ENCODE measurements at places on chromosomes 4 and X. TPM values are rescaled to one million over a fixed set of nuclear protein-coding genes. Genes with fewer than 3 reads are reported as not detected.
A peak's percentile ranks its signal among the peaks of the same experiment; 100 is the strongest.

- no peak for DNase-seq
- H3K27ac ChIP-seq = no peak overlapping the region
- peaks cover 5% of the 10 kb centered on the region for H3K36me3 ChIP-seq
- no peaks in the 10 kb centered on the region for H3K27me3 ChIP-seq
Observed at GRCh38 chr4:82419451-82419850, 10.8 kb downstream of the HNRNPDL start.

Gene BBS7
- total RNA-seq = 20.5 TPM

DNA sequence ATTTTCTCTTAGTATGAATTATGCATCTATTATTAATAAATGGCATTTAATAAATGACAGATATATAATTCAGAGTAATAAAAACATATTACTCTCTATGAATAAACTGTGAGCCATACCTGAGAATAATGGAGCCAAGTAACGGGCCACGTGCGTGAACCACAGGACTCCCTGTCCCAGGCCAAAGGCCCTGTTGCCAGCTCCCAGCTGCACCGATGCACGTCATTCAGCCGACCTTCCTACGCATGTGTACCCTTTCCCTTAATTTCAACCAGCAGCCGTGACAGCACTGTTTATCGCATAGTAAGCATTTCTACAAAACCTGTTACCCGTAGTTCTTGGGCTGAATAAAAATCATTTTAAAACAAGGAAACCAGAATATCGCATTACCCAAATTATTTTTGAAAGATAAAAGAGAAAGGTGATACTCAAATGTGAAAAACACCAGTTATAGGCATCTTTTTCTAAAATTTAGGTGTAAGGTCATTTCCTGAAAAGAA lies 827.2 kb upstream of the FRG1 start:
- no peaks in the 10 kb centered on the region for H3K4me1 ChIP-seq
- H3K36me3 ChIP-seq = no peaks in the 10 kb centered on the region
- DNase-seq = no peak
- H3K27me3 ChIP-seq = no peaks in the 10 kb centered on the region
- H3K4me3 ChIP-seq = no peak overlapping the region
- H3K27ac ChIP-seq = no peak overlapping the region

DNA sequence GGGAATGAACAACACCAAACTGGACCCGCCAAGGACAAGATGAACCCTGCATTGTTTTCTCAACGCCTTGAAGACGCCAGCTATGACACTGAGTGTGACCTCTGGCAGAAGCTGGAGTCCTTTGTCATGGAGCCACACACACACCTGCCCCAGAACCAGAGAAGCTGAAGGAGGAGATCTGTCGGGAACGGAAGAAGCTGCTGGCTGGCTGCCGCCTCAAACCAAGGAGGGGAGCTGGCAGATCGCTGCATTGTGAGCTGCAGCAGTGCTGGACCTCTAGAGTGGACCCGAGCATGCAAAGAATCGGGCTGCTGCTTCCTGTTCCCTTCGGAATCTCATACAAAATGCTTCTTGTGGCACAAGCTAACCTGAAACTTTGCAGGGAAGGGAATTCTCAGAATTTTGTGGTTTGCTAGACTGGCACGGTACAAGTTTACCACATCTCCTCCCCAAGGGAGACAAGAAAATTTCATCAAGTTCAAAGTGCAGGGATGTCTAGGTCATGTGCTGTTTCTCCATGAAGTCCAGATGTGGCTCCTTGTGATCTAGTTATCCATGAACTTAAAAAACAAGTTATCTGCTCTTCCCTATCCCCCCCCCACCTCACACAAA lies 23.4 kb upstream of the GLRB start:
- no peaks in the 10 kb centered on the region for H3K36me3 ChIP-seq
- no peak overlapping the region for H3K4me3 ChIP-seq
- no peaks in the 10 kb centered on the region for H3K4me1 ChIP-seq

GRCh38 chr4:110904435-110905065 lies 281.7 kb upstream of the PITX2 start:
- H3K4me3 ChIP-seq = no peak overlapping the region
- DNase-seq = no peak
- H3K36me3 ChIP-seq = no peaks in the 10 kb centered on the region
- H3K4me1 ChIP-seq = no peaks in the 10 kb centered on the region
- no peaks in the 10 kb centered on the region for H3K27me3 ChIP-seq

- no peak overlapping the region for H3K27ac ChIP-seq
- DNase-seq = no peak
- peaks cover 24% of the 10 kb centered on the region for H3K36me3 ChIP-seq
- H3K4me3 ChIP-seq = no peak overlapping the region
- H3K4me1 ChIP-seq = no peaks in the 10 kb centered on the region
Observed at GRCh38 chr4:186604124-186604807, 48.9 kb upstream of the MTNR1A start.

DNA sequence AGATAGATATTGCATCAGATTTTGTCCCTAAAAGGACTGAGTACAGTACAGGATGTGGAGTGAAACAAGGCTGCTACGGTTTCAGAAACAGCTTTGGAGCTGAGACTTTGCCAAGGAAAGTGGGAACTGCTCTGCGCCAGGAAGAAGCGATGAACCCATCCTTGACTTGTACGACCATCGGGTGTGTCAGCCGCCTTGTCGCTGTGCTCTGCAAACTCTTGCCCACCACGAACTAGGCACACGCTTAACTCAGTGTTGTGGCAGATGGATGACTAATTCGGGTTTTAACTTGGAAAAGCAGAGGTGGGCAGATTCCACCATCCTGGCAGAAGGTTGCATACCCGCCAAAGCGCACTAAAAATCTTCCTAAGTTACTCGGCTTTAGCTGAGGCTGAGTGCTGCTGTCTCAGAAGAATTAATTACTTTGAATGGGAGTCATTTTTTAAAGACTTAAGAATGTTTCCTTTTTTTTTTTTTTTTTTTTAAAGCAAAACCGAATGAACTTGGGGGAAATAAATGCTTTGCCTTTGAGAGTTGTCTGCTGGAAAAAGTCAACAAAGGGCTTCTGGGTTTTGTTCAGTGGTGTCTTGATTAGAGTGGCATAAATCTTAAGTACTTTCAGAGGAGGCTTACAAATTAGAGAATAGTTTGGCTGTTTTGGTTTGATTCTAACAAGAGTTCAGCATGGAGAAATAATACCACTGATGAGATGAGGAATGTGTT lies 69.5 kb downstream of the SHROOM2 start:
- no peak overlapping the region for H3K27ac ChIP-seq
- no peak for DNase-seq
- no peaks in the 10 kb centered on the region for H3K27me3 ChIP-seq
- peaks cover 9% of the 10 kb centered on the region for H3K4me1 ChIP-seq

- H3K27me3 ChIP-seq = no peaks in the 10 kb centered on the region
- DNase-seq = peak; percentile 25
- H3K4me1 ChIP-seq = peaks cover 4% of the 10 kb centered on the region
- H3K27ac ChIP-seq = no peak overlapping the region
Observed at GRCh38 chr4:93199492-93199891, 629.1 kb upstream of the ATOH1 start.

DNA sequence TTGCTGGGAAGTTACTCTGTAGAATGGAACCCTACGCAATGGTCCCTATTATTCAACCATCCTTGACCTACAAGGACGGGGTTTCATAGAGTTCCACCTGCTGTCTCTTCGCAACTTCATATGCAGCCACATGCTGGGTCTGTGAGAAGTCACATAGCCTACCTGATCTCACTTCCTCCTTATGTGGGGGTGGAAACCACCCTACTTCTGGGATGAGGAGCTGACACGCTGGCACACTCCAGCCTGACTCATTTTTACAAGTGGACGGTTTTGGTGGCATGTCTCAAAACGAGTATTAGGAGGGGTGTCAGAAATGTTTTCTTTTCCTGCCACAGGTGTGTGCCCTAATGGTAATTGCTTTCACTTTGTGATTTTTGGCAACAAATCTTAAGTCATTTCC lies 36.8 kb upstream of the ARSD start:
- H3K36me3 ChIP-seq = no peaks in the 10 kb centered on the region
- H3K4me1 ChIP-seq = no peaks in the 10 kb centered on the region
- H3K27ac ChIP-seq = no peak overlapping the region
- no peak overlapping the region for H3K4me3 ChIP-seq

Gene CXCL10
- not detected for total RNA-seq

Gene UGT2B28
- total RNA-seq = not detected

GRCh38 chr4:18405054-18405453 lies 383.5 kb upstream of the LCORL start:
- DNase-seq = no peak
- no peak overlapping the region for H3K27ac ChIP-seq
- no peak overlapping the region for H3K4me3 ChIP-seq
- no peaks in the 10 kb centered on the region for H3K36me3 ChIP-seq
- no peaks in the 10 kb centered on the region for H3K27me3 ChIP-seq
- no peaks in the 10 kb centered on the region for H3K4me1 ChIP-seq

- no peak overlapping the region for H3K4me3 ChIP-seq
- H3K4me1 ChIP-seq = no peaks in the 10 kb centered on the region
- H3K27me3 ChIP-seq = no peaks in the 10 kb centered on the region
- no peak for DNase-seq
- no peaks in the 10 kb centered on the region for H3K36me3 ChIP-seq
- H3K27ac ChIP-seq = no peak overlapping the region
Observed at GRCh38 chr4:30601070-30601865, 118.9 kb upstream of the PCDH7 start.

- H3K27ac ChIP-seq = no peak overlapping the region
- H3K27me3 ChIP-seq = no peaks in the 10 kb centered on the region
- no peaks in the 10 kb centered on the region for H3K4me1 ChIP-seq
- DNase-seq = no peak
- no peak overlapping the region for H3K4me3 ChIP-seq
- H3K36me3 ChIP-seq = no peaks in the 10 kb centered on the region
Observed at GRCh38 chr4:113090954-113091353, 41.5 kb downstream of the ANK2 start.

DNA sequence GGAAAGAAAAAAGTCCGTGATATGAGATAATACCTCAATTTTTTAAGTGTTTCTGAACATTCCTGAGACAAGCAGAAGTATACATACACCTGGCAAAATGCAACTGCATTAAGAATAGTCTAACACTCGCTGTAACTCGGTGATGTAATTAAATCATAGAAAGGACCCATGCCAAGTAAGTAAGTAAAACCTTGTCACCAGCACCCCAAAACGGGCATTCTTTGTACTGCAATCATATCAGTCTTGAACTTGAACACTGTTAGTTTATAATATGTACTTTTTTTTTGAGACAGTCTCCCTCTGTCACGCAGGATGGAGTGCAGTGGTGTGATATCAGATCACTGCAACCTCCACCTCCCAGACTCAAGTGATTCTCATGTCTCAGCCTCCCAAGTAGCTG lies 47.4 kb downstream of the SMIM14 start:
- no peak overlapping the region for H3K4me3 ChIP-seq
- no peak overlapping the region for H3K27ac ChIP-seq
- H3K27me3 ChIP-seq = no peaks in the 10 kb centered on the region
- H3K36me3 ChIP-seq = no peaks in the 10 kb centered on the region
- no peaks in the 10 kb centered on the region for H3K4me1 ChIP-seq

- H3K27ac ChIP-seq = no peak overlapping the region
- no peaks in the 10 kb centered on the region for H3K4me1 ChIP-seq
- H3K4me3 ChIP-seq = no peak overlapping the region
- no peak for DNase-seq
- no peaks in the 10 kb centered on the region for H3K27me3 ChIP-seq
- no peaks in the 10 kb centered on the region for H3K36me3 ChIP-seq
Observed at GRCh38 chr4:23484689-23485088, 405.2 kb downstream of the PPARGC1A start.

Gene NEK1
- total RNA-seq = 11.1 TPM

GRCh38 chr4:78767350-78767749 lies 8.8 kb upstream of the BMP2K start:
- DNase-seq = no peak

GRCh38 chr4:22674700-22675099 lies 18.0 kb upstream of the GBA3 start:
- H3K27me3 ChIP-seq = no peaks in the 10 kb centered on the region
- H3K4me3 ChIP-seq = no peak overlapping the region
- no peak overlapping the region for H3K27ac ChIP-seq
- H3K36me3 ChIP-seq = no peaks in the 10 kb centered on the region
- no peak for DNase-seq

Gene S100G
- total RNA-seq = not detected

GRCh38 chr4:20859097-20859781 lies 159.0 kb downstream of the PACRGL start:
- no peak overlapping the region for H3K4me3 ChIP-seq
- H3K27me3 ChIP-seq = no peaks in the 10 kb centered on the region
- no peaks in the 10 kb centered on the region for H3K4me1 ChIP-seq
- no peaks in the 10 kb centered on the region for H3K36me3 ChIP-seq
- H3K27ac ChIP-seq = no peak overlapping the region
- no peak for DNase-seq

DNA sequence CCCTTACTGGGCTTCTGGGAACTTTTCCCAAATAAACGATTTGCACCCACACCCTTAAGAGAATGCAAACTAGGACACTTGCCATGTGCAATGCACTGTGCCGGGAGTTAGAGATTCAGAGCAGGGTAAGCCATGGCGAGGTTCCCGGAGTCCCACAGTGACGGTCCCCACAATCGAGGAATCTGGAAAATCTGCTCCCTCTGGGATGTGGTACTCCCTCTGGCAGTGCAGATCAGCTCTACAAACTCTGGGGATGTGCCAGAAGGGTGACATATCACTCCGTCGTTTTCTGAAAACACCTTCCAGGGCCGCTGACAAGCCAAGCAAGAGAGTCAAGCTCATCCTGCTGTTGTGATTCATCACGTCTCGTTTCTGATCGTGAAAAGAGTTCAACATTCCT lies 537.5 kb downstream of the BCOR start:
- H3K4me1 ChIP-seq = no peaks in the 10 kb centered on the region
- no peak overlapping the region for H3K4me3 ChIP-seq
- no peaks in the 10 kb centered on the region for H3K27me3 ChIP-seq
- DNase-seq = no peak

Gene PCSK1N
- 4.5 TPM for total RNA-seq

Gene AKAP4
- not detected for total RNA-seq

Gene BGN
- total RNA-seq = 2.1 TPM

DNA sequence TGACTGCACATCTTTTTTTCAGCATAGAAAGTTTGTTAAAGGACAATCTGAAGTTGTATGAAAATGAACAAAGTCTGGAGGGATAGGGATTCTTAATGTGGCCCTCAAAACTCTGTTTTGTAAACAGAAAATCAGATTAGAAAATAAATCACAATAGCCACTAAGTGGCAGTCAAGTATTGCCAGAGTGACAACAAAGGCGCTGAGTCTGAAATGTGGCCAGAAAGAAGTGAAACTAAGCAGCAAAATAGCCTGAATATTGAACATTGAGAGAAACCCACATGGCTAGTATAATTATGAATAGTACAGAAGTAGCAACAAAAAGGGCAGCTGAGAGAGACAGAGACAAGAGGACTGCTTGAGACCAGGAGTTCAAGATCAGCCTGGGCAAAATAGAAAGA lies 81.1 kb upstream of the CT45A1 start:
- no peaks in the 10 kb centered on the region for H3K4me1 ChIP-seq
- DNase-seq = no peak
- H3K36me3 ChIP-seq = no peaks in the 10 kb centered on the region
- H3K4me3 ChIP-seq = no peak overlapping the region
- no peaks in the 10 kb centered on the region for H3K27me3 ChIP-seq

DNA sequence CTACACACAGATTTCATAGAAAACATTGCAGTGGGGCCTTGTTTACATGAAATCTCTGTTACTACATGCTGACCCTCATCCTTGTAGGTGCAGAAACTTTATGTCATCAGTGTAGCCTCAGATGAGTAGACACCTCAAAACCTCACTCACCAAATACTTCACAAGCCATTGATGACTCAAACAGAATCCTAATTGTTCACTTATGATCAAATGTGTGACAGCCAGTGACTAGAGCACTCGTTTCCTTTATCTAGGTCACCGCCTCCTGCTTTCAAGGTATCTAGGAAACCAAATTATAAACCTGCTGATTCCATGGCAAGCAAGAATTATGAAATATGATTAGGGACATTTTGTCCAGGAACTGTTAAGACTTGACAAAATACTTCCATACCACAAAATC lies 255.8 kb upstream of the GPRIN3 start:
- H3K27me3 ChIP-seq = peaks cover 8% of the 10 kb centered on the region
- H3K36me3 ChIP-seq = no peaks in the 10 kb centered on the region
- no peak overlapping the region for H3K4me3 ChIP-seq
- DNase-seq = no peak
- no peak overlapping the region for H3K27ac ChIP-seq

All from H1 (cell line).